ENCODE measurements at places on chromosomes 11 and 22. TPM values are rescaled to one million over a fixed set of nuclear protein-coding genes. Genes with fewer than 3 reads are reported as not detected.

DNA sequence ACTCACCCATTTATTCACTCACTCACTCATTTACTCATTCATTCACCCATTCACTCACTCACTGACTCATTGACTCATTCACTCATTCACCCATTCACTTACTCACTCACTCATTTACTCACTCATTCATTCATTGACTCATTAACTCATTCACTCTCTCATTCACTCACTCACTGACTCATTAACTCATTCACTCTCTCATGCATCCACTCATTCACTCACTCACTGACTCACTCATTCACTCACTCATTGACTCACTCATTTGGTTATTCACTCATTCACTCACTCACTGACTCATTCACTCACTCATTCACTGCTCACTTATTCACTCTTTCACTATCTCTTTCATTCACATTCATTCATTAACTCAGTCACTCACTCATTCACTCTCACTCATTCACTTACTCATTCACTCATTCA lies 2.5 kb upstream of the MUC5AC start:
- no peak for DNase-seq

GRCh38 chr22:46390652-46391301 lies 55.3 kb downstream of the TRMU start:
- DNase-seq = no peak

DNA sequence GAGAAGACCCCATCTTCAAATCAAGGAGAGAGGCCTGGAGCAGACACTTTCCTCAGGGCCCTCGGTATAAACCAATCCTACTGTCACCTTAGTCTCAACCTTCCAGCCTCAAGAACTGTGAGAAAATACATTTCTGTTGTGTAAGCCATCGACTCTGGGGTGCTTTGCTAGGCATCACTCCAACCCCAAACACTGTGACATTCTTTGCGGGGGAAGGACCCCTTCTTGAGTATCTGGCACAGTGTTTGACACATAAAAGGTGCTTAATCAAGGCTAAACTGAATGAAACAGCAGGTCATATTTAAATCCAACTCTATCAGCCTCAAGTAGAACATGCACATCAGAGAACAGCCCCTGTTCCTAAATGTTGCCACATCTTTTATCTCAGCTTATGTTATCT lies 558.1 kb downstream of the INSC start:
- DNase-seq = no peak

DNA sequence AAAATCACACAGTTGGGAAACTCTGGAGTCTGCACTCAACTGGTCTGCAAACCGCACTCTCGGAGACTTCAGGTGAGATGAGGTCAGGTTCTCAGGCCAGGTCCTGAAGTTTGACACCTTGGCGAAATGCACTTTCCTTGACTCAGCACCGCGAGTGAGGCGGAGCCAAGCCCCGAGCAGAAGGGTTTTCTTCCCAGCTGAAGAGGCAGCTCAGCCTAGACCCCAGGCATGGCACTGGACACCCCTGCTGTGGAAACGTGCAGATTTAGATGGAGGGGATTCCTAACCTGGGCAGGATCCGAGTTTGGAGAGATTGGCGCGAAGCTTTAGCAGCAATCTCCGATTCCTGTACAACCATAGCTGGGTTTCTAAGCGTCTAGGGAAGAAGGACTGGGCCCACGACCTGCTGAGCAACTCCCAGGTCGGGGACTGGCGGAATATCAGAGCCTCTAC lies 835 bp upstream of the MYOD1 start:
- no peak for DNase-seq

DNA sequence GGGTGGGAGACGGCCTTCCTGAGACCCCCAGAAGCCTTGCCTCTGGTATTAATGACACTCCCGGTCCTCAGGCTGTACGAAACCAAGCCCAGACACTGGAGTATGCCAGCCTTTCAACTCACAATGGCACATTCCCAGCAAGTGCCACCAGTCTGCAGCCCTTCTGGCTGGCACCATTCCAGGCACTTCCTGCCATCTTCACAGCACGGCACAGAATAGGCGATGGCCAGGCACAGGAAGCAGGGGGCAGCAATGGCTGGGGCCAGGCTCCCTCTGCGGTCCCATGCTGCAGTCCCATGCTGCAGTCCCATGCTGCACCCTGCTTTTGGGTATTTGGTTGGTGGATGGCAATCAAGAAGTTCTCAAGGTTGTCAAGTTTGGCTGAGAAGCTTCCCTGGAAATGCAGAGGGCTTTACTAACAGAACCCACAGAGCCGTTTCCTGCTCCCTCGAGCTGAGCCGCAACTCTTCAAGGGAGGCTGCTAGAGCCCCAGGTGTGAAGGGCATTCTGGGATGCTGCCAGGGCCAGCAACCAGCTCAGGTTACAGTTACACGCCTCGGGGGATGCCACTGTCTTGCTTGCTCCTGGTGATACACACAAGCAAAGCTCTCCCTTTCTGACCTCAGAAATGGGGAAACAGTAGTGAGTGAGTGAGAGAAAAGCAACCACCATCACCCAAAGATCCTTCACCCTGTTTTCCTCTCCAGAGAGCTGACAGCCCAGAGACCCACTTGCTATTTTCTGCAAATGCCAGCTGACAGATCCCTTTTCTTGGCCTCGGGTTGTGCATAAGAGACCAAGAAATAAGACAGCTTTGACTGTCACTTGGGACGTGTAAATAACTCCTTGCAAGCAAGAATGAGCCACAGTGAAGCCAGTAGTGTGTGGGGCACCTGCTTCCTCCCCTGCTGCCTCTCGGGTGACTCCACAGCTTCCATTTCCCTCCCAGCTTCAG lies 23.9 kb downstream of the LRFN4 start:
- DNase-seq = peak; percentile 56

DNA sequence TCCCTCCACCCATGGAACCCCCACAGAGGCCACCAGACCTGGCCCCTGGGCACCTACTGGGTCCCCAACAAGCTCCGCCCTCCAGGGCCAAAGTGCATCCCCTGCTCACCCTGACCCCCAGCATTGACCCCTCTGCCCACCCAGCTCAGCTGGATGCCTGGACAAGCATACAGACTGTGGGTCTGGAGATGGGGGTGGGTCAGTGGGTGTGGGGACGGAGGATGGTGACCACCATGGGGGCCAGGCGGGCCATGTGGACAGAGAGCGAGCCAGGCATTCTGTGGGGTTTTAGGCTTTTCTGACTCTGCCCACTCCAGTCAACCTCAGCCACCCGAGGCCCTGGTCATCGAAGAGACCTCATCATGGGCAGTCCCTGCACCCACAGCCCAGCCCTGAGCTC lies 183.7 kb downstream of the BRD1 start:
- DNase-seq = no peak

- DNase-seq = peak; percentile 81
These were observed 33.4 kb upstream of the SORL1 start for GRCh38 chr11:121418625-121419114.

GRCh38 chr11:116649268-116649667 lies 123.5 kb downstream of the BUD13 start:
- DNase-seq = no peak

- DNase-seq = peak; percentile 72
These were observed 5.8 kb downstream of the TSPAN4 start for GRCh38 chr11:848380-848931.

- DNase-seq = no peak
These were observed 26.8 kb downstream of the CACNA1I start for GRCh38 chr22:39597236-39597869.

GRCh38 chr22:46575911-46576555 lies 38.6 kb upstream of the CELSR1 start:
- no peak for DNase-seq

The KRTAP5-1 gene
- not detected for total RNA-seq

The MEN1 gene
- 53.5 TPM for total RNA-seq

The PRSS23 gene
- total RNA-seq = 0.95 TPM
